ENCODE measurements at places on chromosomes 12 and 14.

GRCh38 chr12:54564768-54565167, 15.4 kb downstream of the PDE1B start:
- no peak for DNase-seq

DNA sequence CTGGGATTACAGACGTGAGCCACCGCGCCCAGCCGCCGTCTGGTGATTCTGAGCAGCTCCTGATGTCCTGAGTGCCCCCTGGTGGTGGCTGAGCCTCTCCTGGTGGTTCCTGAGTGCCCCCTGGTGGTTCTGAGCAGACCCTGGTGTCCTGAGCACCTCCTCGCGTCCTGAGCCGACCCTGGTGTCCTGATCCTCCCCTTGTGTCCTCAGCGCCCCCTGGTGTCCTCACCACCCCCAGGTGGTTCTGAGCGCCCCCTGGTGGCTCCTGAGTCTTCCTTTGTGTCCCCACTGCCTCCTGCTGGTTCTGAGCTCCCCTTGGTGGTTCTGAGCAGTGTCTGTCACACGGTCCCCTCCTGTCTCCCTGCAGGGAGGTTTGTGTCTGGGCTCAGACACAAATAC, 1304.9 kb downstream of the TMEM121 start:
- no peak for DNase-seq

DNA sequence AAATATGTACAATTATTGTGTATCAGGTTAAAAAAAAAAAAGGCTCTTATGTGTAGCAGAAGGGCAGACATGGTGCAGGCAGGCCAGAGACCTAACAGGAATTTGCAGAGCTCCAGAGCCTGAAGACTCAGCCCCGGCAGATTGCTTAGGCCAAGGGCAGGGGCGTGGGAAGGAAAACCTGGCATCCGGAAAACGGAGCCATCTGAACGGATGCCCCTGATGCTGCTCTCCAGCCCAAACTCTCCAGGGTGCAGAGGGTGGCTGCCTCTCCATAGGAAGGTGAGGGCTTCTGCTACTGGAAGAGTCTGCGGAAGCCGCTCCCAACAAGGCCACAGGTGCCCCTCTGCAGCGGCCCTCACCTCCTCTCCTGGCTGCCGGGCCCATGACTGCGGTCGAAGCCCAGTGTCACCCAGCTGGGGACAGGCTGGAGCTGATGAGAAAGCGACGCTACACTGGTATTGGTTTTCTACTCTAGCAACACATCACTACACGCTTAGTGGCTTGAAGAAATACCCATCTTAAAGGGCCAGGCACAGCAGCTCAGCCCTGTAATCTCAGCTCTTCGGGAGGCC, 19.4 kb downstream of the ACADS start:
- DNase-seq: no peak

DNA sequence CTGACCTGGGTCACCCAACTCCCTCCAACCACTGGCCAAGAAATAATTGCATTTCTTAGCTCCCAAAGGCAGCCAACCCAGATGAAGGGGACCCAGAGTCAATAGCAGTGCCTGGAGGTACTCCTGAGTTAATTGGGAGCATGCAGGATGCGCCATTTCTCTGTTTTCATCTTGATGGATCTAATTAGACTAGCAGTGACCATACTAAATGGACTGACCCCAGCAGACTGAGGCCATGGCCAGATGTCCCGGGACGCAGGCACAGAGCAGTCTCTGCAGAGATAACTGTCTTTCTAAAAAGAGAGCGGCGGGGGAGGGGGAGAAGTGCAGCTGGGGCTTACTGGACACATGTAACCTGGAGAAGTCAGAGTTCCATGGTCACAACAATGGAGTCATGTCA, 53.2 kb upstream of the CMKLR1 start:
- DNase-seq: no peak

DNA sequence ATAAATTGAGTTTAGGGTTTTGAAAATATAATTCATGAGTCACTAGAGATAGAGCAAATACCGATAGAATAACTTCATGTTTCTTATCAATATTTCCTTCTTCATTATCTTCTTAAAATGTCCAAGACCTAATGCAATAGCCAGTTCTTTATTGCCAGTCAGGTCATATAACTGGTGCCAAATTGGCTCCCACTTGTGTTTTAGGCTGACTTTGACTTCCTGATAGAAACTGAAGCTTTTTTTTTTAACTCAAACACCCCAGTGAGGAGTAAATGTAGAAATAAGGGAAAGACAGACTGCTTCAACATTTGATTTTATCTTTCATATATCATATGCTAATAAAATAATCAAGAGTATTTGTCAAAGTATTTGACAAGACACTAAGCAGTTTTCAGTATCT, 80.7 kb downstream of the ARMH4 start:
- no peak for DNase-seq

- no peak for DNase-seq
Measured at GRCh38 chr12:124655698-124656516, 88.5 kb upstream of the NCOR2 start.
